ENCODE measurements at places on chromosomes 6 and 20.

- DNase-seq, result no peak
Measured at GRCh38 chr6:139369068-139369467, 5.4 kb downstream of the CITED2 start.

- no peak for DNase-seq
Measured at GRCh38 chr6:166109608-166110007, 58.0 kb downstream of the TBXT start.

GRCh38 chr6:36349240-36349639 is 12.6 kb upstream of the BNIP5 start:
- no peak for DNase-seq

DNA sequence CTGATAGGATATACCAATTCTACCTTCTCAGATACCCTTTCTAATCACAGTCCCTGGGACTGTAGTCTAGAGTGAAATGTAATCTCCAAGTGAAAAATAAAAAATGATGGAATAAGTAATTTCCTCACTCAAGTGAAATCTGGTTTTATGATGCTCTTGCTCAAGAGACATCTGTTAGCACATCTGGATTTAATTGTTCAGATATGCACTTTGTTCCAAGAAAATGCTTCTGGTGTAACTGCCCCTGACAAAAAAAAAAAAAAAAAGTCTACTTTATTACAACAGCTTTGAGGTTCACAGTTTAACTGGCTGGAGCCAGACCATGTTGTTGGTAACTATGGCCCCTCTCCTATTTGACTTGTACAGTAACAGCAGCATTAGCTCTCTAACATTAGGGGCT is 251.8 kb downstream of the BTBD9 start:
- DNase-seq, result no peak

DNA sequence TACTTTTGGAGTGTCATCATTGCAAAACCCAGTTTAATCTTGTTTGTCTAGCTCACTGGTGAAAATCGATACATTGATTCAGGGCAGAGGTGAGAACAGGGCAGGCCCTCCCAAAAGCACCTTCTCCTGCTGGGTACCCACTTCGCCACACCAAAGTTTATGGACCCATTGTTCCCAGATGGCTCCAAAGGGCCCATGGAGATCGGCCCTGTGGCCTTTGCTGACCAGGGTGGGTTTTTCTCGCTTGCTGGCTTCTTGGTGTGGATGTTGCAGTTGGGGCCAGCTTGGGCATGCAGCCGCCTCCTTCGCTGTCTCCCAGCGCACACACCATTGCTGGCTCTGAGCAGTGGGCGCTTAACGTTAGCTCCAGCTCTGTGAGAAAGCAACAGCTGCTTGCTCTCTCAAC is 178.1 kb upstream of the PDE10A start:
- no peak for DNase-seq

GRCh38 chr6:53979468-53980067 is 131.7 kb upstream of the MLIP start:
- no peak for DNase-seq
